Stimulated activated CD8-positive, alpha-beta memory T cell treated with anti-CD3 and anti-CD28 coated beads, Interleukin-4, amount 100 ng/mL, for 48 hours (primary cell): ENCODE measurements at places on chromosomes 12 and 14.

GRCh38 chr14:98186140-98186539 lies 1085.9 kb downstream of the BCL11B start:
- no peak for DNase-seq

- DNase-seq, result no peak
Measured at GRCh38 chr12:93536766-93537488, 35.5 kb upstream of the SOCS2 start.

- DNase-seq, result no peak
Measured at GRCh38 chr12:46509135-46509534, 136.6 kb upstream of the SLC38A2 start.

GRCh38 chr14:98904677-98905076 lies 367.3 kb downstream of the BCL11B start:
- DNase-seq, result no peak

- no peak for DNase-seq
Measured at GRCh38 chr12:113413488-113413939, 8.7 kb upstream of the SDSL start.

DNA sequence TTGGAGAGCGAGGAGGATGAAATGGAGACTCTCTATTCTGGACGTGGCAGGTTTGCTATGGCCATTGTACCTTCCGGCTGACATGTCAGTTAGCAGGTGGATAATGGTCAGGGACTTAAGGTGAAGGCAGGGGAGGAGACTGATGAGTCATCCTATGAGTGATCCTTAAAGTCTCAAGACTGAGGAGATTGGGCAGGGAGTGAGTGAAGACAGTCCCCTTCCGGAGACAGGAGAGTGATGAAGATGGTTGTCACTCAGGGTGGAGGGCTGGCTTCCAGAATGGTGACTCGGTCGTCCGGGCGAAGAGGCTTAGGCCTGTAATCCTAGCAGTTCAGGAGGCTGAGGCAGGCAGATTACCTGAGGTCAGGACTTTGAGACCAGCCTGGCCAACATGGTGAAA lies 49.8 kb upstream of the CCDC63 start:
- no peak for DNase-seq

GRCh38 chr12:116210762-116211161 lies 66.7 kb downstream of the MED13L start:
- no peak for DNase-seq

DNA sequence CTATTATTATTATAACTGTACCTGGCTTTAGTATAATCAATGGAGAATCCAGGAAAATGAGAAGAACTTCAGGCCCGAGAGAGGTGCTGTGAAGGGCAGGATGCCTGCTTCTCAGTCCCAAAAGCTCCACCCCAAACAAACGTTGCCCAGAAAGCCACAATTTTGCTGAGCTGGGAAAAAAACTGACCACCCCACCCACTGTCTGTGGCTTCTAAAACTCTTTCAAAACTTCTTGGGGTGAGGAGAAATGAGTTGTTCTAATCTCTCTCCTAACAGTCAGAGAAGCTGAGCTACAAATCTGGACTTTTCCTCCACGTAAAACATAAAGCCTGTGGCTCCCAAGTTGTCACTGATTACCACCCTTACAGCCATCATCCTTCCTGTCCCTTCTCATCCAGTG lies 13.4 kb downstream of the VDR start:
- no peak for DNase-seq

GRCh38 chr14:61467296-61467695 lies 145.9 kb downstream of the PRKCH start:
- no peak for DNase-seq

DNA sequence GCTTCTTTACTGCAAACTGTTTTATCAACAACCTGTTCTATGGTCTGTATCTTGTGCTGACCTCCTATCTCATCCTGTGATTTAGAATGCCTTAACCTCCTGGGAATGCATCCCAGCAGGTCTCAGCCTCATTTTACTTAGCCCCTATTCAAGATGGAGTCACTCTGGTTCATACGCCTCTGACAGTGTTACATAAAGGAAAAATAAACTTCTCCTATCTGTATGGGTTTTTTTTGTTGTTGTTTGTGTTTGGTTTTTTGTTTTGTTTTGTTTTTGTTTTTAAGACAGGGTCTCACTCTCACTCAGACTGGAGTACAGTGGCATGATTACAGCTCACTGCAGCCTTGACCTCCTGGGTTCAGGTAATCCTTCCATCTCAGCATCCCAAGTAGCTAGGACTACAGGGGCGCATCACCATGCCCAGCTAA lies 62.1 kb downstream of the RESF1 start:
- no peak for DNase-seq

- no peak for DNase-seq
Measured at GRCh38 chr12:41466802-41467201, 278.7 kb downstream of the PDZRN4 start.

- no peak for DNase-seq
Measured at GRCh38 chr12:120169946-120170345, 24.6 kb downstream of the GCN1 start.

- no peak for DNase-seq
Measured at GRCh38 chr12:50419112-50419909, 18.6 kb downstream of the LARP4 start.

DNA sequence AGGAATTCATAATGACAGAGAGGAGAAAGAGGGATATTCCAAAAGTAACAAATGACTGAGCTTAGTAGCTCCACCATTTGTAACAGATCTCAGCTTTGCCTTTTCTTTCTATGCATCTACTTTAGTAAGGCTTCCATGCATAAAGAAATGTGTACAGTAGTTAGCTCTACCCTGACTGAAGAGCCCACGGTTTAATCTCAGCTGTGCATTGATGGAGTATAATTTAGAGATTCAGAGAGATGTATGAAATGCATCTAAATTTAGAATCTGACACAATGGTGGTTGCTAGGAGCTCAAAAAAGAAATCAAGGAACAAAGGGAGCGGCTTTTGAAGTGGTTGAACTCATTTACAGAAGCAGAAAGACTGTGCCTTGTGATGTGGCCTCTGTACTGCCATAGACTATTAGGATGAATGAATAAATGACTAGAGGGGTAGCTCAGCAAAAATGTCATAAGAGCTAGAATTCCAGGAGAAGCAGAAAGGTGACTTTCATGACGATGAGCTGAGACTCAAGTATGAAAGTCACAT lies 838.6 kb downstream of the RPS29 start:
- DNase-seq, result no peak

GRCh38 chr14:53954551-53955228 lies 1.9 kb downstream of the BMP4 start:
- DNase-seq, result peak; percentile 40

- no peak for DNase-seq
Measured at GRCh38 chr12:81520064-81520945, 238.8 kb downstream of the PPFIA2 start.

GRCh38 chr14:95431199-95432143 lies 85.0 kb downstream of the SYNE3 start:
- no peak for DNase-seq

DNA sequence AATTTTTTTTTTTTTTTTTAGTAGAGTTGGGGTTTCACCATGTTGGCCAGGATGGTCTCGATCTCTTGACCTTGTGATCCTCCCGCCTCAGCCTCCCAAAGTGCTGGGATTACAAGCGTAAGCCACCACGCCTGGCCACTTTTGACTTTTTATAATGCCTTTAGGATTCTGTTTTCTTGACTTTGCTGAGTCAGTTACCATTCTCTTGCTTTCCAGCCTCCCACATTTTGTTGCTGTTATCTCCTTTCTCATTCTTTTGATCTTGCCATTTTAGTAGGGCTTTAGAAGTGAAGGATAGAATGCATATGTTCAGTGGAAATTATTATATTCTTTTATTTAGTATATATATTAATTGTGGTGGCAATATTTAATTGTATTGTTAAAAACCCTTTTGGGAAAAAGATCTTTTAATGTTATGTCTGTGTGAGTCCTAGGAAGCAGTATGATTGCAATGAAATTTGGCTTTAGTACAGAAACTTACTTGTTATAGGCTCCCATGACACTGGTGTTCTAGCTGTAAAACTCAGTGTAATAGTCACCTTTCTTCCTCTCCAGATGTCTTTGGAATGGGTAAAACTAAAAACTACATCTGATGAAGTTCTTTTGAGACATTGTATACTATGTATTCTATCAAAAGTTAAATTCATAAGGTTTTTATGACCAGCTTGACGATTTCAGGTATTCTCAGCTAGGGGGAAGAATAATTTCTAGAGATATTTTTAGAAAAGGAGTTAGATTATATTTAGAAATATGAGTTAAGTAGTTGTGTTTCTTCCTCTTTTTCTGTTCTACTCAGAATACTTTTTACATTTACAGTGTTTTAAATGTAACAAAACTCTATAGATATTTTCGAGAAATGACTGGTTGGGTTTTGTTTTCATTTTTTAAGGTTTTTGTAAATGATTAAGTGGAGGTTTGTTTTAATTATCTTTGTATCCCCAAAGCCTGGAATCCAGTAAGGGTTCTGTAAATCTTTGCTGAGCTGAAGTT lies 74.7 kb downstream of the APAF1 start:
- no peak for DNase-seq
